ENCODE measurements at places on chromosomes 4 and X.

DNA sequence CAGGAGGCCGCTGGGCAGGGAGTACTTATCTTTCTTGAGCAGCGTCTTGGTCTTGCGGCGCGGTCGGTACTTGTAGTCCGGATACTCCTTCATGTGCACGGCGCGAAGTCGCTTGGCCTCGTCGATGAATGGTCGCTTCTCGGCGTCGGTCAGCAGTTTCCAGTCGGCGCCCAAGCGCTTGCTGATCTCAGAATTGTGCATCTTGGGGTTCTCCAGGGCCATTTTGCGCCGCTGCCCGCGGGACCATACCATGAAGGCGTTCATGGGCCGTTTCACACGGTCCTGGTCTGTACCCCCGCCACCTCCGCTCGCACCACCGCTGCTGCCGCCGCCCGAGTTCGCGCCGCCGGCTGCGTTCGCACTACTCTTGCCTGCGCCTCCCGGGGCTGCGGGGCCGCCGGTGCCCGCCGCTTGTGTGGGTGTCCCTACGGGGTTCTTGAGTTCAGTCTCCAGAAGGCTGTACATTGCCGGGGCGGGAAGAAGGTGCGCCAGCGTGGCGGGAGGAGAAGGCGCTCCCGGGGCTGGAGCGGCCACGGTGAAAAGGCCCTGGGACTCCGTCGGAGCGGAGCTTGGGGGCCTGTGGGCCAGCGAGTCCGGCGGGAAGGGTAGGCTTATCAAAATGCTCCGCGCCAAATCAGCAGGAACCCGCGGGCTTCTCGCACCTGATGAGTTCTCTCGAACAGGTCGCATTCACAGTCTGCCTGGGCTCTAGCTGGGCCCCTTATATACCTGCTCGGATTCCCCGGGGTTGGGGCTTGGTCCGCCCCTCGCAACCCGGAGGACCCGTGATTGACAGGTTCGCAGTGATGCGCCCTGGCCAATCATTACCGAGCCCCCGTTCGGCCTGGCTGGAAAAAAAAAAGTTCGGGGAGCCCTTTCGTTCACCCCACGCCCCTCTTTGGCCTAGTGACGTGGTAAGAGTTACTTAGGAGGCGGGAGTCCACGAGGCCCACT is at the start of gene SOX3:
SOX3 (minus strand) TSS at position 699 of the 954 bp plus-strand sequence; CDS start at position 690, 9 bp downstream.
- no peak for DNase-seq

DNA sequence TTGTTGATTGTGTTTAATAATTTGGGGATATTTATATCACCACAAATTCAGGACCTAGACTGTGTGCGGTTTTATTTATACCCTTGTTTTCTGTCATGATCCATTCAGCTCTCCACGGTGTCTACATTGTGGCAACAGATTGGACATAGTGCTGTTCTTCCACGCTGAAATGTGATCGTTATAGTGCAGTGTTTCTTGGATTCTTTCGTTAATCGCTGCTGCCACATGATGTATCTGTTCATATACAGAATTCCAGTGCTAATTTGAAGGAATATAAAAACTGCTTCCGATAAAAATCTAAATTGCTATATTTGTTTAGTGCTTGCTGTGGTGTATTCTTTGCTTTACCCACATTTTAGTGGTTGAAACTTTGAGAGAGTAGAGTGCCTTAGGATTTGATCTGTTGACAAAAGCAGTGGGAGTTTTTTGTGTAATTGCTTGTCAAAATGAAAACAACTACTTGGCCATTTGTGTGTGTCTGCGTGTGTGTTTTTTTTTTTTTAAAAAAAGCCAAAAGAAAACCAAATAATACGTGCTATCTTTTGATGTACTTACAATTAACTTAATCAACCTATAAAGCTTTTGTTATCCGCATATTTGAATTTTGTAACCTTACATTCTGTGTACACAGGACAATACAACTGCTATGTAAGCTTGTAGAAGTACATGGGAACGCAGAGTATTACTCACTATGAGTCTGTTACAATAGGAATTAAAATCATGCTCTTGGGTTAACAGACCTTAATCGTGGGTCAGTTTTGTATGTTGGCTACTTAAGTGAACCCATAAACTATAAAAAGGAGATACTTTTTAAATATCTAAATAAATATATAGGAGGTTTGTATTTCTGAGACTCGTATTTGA is 353.3 kb downstream of the ARHGAP24 start:
- DNase-seq, result no peak

DNA sequence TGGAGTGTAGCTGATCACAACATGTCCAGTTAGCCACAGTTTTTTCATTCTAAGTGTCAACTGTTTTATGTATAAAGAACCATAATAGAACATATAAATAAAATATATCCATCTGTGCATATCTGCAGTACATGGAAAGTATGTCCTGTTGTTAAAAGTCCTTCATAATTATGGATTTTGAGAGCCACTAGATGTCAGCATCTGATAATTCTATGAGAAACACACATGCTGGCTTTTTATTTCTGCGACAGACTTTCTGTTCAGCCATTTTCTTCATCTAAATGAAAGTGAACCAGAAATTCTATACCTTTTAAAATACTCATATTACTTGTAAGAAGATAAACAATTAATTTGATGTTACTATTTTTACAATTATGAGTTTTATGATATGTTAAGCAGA is 251.5 kb downstream of the GPM6A start:
- DNase-seq, result no peak

DNA sequence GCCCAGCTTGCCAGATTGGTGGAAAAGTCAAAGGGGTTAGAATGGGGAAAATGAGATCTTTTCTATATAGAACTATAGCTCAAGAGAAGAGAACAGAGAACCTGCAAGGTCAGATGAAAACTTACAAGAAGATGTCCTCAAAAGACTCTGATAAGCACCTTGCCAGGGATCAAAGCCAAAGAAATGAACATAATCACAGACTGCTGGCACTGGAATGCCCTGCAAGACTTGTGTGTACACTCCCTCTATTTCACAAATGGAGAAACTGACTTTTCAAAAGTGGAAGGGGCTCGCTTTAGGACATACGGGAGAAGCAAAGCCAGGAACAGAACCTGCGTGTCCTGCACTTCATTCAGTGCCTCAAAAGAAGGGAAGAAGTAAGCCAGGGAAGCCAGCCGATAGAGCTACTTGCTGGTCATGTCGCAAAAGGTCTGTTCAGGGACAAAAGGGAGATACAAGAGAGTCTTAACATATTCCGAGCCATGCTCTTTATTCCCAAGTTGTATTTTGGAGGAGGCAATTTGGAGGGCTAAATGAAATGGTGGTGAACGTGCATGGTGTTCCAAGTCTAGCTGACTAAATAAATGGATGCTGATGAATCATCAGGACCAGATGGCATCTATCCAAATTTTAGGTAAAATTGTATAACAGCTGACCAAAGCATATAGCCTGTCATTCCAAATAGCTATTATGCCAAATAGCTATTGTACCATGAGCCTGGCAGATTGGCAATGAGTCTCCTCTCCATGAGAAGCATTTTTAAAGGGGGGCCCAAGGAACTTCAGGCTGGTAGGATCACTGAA is 175.6 kb upstream of the GPC4 start:
- DNase-seq, result no peak

GRCh38 chrX:39603230-39603629 is 494.5 kb downstream of the BCOR start:
- no peak for DNase-seq

- no peak for DNase-seq
Measured at GRCh38 chr4:139559687-139560086, 3.7 kb upstream of the SETD7 start.

- DNase-seq, result no peak
Measured at GRCh38 chr4:156686120-156686519, 285.5 kb downstream of the PDGFC start.

- DNase-seq, result no peak
Measured at GRCh38 chr4:3768842-3769641, 2.9 kb downstream of the ADRA2C start.

DNA sequence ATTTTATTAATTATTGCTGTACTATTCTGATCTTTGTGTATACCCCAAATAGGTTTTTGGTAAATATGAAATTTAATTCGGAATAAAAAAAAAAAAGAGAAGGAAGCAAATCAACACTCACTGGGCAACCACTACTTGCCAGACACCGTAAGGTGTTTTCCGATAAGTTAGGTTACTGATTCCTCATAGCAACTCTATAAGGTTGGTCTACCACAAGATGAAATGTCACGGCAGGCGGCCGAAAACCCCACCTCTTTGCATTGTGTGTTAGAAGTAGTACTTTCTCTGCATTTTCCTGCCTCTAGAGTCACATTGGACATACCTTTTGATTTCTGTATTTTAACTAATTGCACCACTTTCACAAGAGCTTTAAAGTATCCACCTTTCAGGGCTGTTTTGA is 44.5 kb upstream of the RASGEF1B start:
- DNase-seq, result no peak

DNA sequence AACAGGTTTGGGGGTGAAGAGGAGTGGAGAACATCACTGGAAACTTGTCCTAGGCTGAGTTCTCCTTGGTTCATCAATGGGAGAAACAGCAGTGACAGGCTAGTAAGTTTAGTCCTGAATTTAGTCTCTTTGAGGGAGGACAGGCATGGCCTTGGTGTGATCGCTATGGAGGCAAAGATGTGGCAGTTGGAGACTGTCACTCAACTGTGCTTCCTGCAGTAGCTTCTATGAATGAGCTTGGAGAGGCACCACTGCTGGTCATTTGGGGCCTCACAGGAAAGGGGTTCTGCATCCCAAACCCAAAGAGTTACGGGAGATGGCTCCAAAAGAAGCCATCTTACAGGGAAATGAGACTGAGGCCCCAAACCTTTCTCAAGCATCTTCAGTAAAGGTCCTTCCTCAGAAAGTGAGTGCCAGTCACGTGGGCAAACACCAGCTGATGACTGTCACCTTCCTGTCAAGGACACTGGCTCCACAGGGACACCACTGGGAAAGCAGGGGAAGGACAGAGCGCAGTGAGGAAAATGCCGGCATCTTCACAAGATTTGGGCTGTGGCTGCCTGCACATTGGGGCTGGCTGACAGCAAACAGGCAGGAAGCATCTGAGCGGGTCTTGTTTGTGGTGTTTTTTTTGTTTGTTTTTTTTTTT is 7.2 kb downstream of the MRFAP1 start:
- no peak for DNase-seq

DNA sequence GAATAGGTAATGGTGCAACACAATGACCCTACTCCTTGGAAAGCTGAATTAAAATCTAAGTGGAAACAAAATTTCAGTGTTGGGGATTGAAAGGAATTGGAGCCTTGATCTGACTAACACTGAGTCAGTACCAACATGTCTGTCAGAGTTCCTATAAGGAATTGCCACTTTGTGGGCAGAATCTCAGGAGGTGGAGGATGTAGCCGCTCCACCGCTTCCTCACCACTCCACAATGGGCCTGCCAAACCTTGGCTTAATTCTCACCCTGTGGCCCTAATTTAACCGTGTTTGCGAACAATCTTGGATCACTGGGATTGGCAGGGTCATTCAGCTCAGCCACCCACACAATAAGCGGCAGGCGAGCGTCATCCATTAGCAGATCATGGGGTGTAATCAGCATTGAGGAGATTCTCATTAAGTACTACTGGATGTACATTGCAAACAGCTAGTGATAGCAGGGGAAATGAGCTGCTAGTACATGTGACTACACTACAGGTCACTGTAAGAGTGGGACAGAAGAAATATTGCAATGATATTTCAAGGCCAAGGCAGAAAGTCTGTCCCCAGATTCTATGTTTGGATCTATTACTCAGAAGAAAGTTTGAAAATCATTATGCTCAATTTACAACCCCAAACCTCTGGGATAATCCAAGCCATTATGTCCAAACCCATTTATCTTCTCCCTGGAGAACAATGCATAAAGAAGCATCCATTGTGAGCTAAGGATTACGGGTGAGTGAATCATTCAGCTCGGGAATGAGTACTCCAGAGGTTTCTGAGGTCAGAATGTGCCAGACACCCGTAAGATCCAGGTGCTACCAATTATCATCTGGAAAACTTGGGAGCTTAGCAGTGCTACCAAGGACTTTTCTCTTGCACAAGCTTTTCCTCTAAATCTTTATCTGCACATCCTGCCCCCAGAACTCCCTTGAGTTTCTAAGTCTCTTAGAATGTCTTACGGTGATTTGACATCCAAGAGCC is 5.8 kb downstream of the SRPX start:
- no peak for DNase-seq

DNA sequence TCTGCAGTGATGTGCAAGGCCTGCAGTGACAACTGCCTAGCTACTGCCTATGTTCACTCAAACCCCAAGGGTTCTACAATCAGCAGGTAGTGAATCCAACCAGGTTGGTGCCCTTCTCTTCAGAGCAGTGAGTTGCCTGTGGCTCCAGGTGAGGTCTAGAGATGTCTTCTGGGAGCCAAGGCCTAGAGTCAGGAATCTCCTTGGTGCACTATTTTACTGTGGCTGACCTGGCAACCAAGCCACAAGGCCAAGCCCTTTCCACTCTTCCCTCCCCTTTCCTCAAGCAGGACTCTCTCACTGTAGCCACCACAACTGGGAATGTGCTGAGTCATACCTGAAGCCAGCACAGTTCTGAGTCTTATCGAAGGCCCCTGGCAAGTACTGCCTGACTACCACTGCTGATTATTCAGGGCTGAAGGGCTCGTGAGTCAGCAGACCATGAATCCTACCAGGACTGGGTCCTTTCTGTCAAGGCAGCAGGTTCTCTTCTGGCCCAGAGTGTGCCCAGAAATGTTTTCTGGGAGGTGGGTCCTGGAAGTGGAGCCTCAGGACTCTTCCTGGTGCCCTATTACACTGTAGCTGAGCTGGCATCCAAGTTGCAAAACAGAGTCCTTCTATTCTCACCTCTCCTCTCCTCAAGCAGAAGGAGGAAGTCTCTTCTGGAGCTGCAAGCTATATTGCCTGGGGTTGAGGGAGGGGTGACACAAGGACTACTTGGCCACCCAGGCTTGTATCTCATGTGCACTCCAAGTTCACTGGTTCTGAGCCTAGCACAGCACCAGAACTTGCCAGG is 111.6 kb downstream of the BTC start:
- no peak for DNase-seq

DNA sequence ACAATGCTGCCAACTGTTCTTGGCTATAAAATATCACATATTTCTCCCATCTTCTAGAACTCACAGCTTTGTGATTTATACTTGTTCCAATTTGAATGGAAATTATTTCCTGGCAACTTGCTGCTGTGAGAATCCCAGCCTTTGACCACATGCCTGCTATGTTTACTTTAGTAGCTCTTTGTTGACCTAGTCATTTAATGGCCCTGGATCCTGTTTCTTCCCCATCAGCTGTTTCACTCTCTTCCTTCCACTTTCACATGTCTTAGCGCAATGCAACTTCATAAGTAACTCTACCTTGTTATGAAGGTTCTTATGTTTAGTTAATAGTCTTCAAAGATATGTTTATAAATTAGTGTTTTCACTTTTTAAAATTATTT is 1973.6 kb upstream of the AGA start:
- no peak for DNase-seq

GRCh38 chr4:164139291-164139690 is 614.6 kb upstream of the SMIM31 start:
- DNase-seq, result no peak

- DNase-seq, result no peak
Measured at GRCh38 chr4:65667506-65668041, 2.7 kb downstream of the EPHA5 start.

- DNase-seq, result no peak
Measured at GRCh38 chr4:3475041-3475712, 12.1 kb downstream of the DOK7 start.

DNA sequence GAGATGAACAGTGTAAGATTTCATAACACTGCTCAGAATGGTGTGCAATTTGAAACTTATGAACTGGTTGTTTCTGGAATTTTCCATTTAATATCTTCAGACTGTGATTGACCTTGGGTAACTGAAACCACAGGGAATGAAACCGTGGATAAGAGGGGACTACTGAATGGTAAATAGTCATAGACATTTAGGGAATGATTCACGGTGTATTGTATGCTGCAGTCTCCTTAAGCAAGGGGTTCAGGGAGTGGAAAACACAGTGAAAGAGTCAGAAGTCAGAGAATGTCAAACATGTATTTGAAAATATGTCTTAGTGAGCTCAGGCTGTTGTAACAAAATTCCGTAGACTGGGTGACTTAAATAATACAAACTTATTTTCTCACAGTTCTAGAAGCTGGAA is 398.2 kb upstream of the DIPK2B start:
- DNase-seq, result no peak
